Ureter (tissue), 1 donor: ENCODE measurements at places on chromosomes 5 and 9. TPM values are rescaled to one million over a fixed set of nuclear protein-coding genes. Genes with fewer than 3 reads are reported as not detected.

Gene LURAP1L
- 6.6 TPM for total RNA-seq

Gene ALDH1A1
- 18.7 TPM for total RNA-seq

Gene CYLC2
- not detected for total RNA-seq

Gene C9orf50
- not detected for total RNA-seq

Gene KCNV2
- not detected for total RNA-seq

Gene PTGR1
- total RNA-seq = 399 TPM

Gene MLANA
- total RNA-seq = not detected

Gene IFNA21
- not detected for total RNA-seq

Gene INSL4
- total RNA-seq = not detected

Gene RASGRF2
- total RNA-seq = 11.7 TPM

Gene ENTPD2
- total RNA-seq = 1.3 TPM

Gene TRIM7
- total RNA-seq = 3.0 TPM

DNA sequence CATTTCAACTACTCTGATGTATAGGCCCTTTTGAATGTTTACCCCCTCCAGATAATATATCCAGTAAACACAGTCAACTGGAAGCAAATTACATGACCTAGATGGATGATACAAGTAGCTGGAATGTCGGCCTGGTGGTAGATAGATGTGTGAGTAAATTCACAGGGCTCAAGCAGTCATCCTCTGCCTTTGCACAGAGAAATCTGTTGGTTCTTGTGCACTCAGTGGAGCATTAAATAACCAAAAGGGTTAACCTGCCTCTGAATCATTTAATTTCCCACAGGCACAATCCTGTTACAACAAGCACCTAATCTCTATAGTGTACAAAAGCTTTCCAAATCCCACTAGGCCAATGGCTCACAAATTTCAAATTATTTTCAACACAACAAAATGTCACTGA, 668.3 kb downstream of the DNAH5 start:
- no peak for DNase-seq

DNA sequence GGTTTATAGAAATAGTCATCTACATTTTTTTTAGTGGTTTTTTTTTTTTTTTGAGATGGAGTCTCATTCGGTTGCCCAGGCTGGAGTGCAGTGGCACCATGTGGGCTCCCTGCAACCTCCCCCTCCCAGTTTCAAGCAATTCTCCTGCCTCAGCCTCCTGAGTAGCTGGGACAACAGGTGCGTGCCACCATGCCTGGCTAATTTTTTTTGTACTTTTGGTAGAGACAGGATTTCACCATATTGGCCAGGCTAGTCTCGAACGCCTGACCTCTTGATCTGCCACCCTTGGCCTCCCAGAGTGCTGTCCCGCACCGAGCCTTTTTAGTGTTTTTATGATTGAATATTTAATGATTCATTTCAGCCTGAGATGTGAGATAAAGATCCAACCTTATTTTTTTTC, 27.3 kb downstream of the ANKRD33B start:
- DNase-seq = peak; percentile 15

DNA sequence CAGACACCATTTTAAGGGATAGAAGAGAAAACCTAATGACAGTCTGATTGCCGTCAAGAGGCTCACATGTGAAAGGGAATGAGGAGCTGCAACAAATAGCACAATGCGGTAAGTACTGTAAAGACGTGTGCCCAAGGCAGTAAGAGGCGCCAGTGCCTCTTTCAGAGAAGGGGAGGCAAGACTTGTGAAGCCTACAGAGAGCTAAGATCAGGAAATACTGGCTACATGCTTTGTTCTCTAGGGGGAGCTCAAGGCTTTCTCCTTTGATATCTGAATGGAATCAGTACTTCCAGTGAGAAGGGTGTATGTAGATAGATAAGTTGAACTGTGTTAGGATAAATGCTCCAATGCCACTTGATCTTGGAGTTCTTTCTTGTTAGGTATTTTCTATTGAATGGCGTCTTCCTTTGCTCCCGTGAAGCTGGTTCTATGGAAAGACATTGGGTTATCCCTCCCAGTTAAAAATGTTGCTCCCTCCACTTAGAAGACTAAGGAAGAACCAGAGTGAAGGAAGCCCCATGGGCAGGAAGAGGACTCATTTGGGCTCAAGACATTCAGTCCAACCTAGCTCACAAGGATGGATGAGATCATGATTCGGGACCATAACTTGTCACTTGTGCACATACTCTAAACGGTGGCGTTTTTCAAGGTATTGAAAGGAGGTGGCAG, 23.5 kb upstream of the ALDOB start:
- DNase-seq = no peak

GRCh38 chr5:159752622-159753275, 163.5 kb upstream of the ADRA1B start:
- no peak for DNase-seq

- DNase-seq = no peak
Measured at GRCh38 chr5:146440870-146441495, 6.2 kb upstream of the TCERG1 start.

- DNase-seq = no peak
Measured at GRCh38 chr5:168073991-168074800, 217.2 kb upstream of the WWC1 start.

DNA sequence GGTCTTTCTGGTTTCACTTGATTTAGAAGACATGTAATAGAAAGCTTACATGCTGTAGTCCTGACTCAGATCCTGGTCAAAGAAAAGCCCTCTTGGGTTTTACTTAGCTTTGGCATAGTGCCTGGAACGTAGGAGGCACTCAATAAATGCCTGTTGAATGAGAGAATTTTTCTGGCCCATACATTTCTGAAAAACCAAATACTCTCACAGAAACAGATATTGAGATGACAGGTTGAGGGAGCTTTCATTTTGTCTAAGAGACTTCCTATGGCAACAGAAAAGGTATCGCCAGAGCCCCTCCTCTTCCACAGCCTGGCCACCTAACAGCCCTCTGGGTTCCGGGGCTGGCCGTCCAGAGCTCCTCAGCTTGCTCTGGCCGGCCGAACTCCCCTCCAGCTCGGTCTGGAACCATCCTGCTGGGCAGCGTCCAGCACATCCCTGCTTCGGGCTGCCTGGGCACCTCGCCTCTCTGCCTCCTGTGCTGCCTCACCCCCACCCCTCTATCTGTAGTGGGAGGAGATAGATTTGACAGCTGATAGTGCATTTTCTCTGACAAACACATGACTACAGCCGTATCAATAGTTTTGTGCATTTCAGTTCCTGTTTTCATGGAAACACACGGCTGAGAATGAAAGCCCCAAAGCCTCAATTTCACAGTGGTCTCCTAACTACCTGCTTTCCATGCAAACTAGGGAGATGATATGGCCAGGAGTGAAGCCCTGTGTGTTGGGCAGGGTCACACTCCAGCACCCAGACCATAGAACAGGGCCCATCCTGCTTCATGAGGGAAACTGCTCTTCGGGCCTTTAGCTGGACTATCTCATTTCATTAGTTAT, 1.1 kb downstream of the IL4 start:
- no peak for DNase-seq

DNA sequence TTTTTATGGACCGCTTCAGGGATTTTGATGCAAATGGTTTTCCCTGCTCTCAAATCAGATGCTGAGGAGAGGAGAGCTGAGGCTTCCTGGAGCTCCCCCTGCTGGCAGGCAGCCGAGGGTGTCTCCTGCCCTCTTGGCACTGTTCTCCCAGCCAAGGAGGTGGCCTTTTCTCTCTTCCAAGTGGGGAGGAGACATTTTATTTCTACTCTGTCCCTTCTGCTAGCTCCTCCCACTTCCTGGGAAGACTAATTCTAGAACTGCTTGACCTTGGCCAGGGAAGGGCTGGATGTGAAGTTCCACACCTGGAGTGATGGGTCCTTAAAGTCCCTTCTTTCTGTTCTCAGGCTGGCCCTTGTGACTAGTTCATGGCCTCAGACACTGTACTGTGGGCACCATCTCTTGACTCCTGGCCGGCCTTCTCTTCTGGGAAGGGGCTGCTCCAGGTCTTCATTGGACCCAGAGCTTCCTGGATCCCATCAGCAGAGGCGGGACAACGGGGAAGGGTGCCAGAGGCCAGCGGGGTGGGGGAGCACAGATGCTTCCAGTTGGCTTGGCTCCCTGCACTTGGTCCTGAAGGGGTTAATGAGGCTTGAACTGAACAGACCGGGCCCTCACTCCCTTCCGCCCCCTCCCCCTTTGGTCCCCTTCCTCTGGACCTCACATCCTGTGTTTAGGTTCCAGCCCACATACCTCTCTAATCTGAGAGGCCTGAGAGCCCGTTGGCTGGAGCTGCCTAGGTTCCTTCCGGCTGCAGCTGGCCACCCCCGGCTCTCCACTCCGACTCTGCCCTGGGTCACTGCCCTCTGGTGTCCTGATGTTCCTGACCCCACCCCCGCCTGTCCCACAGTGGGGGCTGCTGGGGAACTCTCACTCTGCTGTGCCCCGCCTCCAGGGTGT, 32.1 kb downstream of the PTPA start:
- DNase-seq = peak; percentile 93

DNA sequence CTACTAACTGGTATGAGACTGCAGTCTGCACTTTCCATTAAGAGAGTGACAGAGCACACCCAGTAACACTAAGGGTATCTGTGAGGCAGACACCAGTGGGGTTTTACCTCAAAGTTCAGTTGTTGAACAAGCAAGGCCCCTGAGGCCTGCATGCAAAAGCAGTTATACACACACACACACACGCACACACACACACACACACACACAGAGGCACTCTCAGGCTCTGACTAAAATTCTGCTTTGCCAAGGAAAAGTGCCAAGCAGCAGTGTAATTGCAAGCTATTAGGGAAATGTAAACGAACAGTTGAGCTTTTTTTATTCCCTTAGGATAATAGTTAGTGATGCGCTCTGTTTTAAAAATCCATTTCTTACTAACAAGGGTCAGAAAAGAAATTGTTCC, 377.1 kb downstream of the SPOCK1 start:
- DNase-seq = no peak

DNA sequence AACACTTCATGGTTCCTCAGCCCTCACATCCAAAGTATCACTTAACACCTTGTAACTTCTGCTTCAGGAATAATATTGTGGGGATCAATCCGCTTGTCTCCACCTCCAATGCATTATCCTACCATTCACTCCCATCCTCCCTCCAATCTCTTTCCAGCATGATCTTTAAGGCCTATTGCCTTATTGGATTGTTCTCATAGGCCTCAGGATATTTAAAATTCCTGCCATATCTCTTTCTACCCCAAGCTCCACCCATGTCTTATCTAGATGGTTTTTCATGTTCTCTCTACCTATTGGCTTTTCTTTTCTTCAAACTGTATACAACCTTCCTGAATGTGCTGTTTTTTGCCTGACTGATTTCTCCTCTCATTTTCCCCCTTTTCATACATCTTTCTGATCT, 7.2 kb downstream of the KDM4C start:
- no peak for DNase-seq

DNA sequence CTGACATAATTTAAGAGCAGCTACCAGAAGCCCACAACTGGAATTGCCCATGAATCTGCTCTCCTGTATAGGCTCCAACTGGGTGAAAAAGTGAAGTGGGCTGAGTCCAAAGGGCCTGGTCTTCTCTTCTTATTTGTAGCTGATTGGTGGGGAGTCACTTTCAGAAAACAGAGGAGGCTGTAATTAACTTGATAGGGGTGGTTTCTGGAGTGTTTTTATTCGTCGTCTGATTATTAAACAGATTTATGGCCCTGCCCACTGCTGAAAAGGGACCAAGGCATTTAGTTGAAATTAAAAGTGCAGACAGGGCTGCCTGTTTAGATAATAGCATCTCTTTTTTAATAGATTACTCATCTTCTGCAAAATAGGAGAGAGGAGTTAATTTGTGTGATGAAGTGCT, 81.0 kb upstream of the SAP30L start:
- no peak for DNase-seq
